Inflammatory macrophage (primary cell): ENCODE measurements at places on chromosomes 3 and 15.

- peak; percentile 76 for DNase-seq
These were observed 12.9 kb downstream of the OPA1 start for GRCh38 chr3:193605876-193606275.

DNA sequence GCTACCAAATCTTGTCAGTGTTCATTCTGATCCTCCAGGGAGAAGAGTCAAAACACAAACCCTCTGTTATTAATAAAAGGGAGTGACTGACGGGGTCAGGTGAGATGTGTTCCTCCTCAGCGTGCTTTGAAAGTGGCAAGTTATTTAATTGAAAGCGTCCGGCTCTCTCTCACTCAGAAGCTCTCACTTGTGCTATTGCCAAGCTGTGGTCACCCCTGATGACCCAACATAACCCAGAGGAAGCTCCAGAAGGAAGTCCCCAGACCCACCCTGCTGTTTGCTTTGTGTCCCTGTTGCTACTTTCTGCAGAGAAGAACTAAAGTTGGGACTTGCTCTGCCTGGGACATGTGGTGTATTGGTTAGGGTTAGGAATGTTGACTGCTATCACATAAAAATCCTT is 235.6 kb downstream of the EDEM1 start:
- peak; percentile 74 for DNase-seq

GRCh38 chr15:57213862-57214261 is 162.4 kb upstream of the CGNL1 start:
- peak; percentile 25 for DNase-seq

GRCh38 chr3:128849911-128850455 is 29.4 kb upstream of the ACAD9 start:
- DNase-seq, result no peak

DNA sequence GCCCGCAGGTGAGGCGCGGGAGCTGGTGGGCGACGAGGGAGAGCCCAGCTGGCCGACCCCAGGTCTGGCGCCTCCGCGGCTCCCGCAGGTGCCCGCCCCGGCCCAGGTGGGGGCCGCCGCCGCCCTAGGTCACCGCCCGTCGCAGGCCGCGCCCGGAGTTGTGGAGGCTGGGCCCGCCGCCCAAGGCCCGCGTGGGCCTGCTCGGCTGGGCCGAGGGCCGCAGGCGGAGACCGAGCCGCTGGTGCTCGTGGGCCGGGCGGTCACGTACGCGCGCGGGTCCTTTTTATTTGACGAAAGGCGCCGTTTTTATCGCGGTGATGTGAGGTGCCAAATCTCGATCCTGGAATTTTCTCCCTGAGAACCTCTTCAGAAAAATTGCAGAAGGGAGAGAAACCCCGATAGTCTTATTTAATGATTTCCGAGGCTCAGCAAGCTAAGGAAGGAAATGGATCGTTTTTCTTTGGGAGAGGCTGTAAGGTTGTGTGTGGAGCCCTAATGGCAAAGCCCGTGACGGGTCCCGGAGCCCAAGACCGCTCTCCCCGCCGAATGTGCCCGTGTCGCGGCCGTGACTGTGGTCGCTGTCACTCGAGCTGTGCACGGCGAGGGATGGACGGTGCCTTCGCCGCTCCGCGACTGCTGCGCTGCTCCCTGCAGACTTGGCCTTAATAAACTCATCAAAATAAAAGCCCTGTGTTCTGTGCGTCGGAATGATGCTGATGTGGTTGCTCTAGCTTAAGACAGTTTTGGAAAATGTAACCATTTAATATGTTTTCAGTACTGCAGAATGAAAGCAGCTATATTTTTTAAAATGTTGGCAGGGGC is 612 bp downstream of the APPL1 start:
- DNase-seq, result peak; percentile 29

- no peak for DNase-seq
These were observed 124.3 kb downstream of the ZNF280D start for GRCh38 chr15:56608993-56609392.

DNA sequence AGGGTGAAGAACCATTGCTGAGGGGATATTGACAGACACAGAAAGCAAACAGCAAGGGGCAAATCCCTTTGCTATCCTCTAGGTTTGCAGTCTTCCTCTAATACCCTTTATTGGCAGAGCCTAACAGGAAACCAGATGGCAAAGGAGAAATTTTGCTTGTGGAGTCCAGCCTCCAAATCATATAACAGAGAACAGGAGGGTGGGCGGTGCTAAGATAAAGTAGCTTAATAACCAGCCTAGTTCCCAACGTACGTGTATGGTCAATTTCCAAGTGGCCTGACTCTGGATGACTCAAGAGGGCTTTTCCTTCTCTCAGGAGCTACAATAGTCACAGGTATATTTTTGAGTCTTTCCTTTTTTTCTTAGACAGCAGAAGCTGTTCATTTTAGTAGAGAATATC is 404.5 kb downstream of the PDCD6IP start:
- DNase-seq, result no peak

GRCh38 chr3:118641608-118642007 is 393.0 kb downstream of the IGSF11 start:
- no peak for DNase-seq

- no peak for DNase-seq
These were observed 31.2 kb downstream of the BCHE start for GRCh38 chr3:165805946-165806561.

DNA sequence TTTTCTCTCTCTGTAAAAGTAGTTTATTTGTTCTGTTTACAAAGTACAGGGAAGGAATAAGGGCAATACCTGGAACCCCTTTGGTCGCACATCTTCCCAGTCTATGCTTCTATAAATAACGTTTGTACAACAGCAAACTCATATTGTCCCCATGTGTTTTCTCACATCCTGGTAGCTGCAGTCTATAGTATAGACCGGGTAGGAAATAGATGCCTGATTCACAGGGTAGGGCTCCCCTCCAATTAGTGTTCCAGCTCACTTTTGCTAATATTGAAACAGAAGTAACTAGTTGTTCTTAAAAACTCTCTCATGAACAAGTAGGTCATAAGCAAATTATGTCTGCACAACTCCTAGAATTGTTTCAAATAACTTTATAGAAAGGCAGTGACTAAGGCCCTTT is 17.7 kb downstream of the ATG7 start:
- DNase-seq, result no peak

GRCh38 chr3:124648551-124648950 is 81.7 kb upstream of the UMPS start:
- no peak for DNase-seq

DNA sequence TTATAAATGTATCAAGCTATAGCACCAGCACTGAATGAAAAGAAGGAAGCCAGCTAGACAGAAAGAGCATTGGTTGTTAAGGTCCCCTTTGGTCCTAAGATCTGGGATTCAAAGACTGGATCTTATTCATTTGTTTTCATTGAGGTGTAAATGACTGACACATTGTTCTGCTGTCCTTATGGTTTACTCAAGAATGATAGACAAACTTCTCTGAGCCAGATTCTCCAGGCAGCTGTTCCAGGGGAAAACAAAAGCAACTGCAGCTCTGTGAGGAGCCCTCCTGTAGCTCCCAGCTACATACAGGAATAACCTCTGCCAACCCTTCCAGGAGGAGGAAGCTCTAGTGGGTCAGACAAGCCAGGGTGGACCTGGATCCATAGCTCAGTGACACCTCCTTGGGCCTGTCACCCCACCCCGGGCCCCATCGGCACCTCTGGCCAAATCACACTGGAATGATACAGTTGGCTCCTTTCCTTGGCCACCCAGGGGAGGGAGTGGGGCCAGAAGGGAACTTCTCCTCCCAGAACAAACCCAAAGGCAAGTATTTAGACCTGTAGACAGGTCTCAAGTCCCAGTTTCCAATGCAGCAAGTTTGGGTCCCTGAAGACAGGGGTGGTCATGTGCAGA is 57.8 kb downstream of the ZNF621 start:
- no peak for DNase-seq

DNA sequence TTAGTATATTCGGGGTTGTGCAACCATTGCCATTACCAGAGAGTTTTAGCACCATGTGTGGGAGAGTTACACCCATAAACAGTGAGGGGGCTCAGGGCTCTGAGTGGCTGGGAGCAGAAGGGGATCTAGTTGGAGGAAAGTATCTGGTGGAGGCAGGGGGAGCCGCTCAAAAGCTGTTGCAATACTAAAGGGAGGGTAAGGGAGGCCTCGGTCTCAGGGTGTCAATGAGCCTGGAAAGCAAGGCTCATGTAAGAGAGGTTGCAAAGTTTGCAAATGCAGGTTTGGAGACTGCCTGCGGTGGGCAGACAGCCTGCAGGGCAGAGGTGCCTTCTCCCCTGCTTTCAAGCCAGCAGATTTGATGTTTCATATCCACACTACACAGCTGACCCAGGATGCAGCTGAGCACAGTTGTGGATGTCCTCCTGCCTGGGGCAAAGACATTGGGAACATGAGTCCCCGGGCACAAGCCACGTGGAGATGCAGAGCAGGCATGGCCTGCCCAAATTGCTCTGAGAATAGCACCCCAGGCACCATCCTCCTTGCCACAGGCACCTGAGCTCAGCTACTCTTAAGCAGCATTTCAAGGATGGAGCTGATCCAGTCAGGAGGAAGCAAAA is 181.4 kb downstream of the TLE3 start:
- no peak for DNase-seq
